ENCODE measurements at places on chromosomes 6 and 20. TPM values are rescaled to one million over a fixed set of nuclear protein-coding genes. Genes with fewer than 3 reads are reported as not detected.
A peak's percentile ranks its signal among the peaks of the same experiment; 100 is the strongest.

- peak overlapping the region; percentile 93 for H3K27ac ChIP-seq
- DNase-seq: peak; percentile 76
- peak overlapping the region; percentile 80 for H3K4me3 ChIP-seq
- H3K27me3 ChIP-seq: no peaks in the 10 kb centered on the region
- H3K4me1 ChIP-seq: peaks cover 27% of the 10 kb centered on the region
Measured at GRCh38 chr6:24666097-24666640, 530 bp downstream of the TDP2 start.

ULBP2 gene
- not detected for total RNA-seq

DNA sequence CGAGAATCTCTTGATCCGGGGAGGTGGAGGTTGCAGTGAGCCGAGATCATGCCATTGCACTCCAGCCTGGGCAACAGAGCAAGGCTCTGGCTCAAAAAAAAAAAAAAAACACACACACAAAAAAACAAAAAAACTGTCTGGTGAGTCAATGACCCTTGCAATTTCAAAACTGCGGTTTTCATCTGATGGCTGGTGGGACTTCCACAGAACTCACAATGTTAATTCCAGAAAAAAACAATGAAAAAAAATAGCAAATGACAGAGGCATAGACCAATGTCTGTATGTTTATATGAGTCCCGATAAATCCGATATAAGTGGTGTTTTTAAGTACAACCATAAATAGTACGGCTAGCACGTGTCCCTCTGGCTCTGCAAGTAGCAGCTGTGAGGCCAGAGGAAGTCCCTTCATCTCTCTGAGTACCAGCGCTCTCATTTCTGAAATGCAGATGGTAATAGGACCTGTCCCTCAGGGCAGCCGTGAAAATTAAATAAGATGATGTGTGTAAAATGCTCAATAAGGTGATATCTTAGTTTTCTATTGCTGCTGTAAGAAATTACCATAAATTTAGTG is 21.9 kb upstream of the PTPN1 start:
- peaks cover under 1% of the 10 kb centered on the region for H3K4me1 ChIP-seq
- H3K36me3 ChIP-seq: no peaks in the 10 kb centered on the region
- no peak overlapping the region for H3K27ac ChIP-seq
- DNase-seq: no peak
- no peaks in the 10 kb centered on the region for H3K27me3 ChIP-seq
- H3K4me3 ChIP-seq: no peak overlapping the region

- H3K4me3 ChIP-seq: no peak overlapping the region
- no peak overlapping the region for H3K27ac ChIP-seq
- no peak for DNase-seq
- no peaks in the 10 kb centered on the region for H3K27me3 ChIP-seq
Measured at GRCh38 chr6:163729127-163729872, 314.8 kb downstream of the QKI start.

- no peaks in the 10 kb centered on the region for H3K4me1 ChIP-seq
- no peak for DNase-seq
- H3K27ac ChIP-seq: no peak overlapping the region
- no peak overlapping the region for H3K4me3 ChIP-seq
- no peaks in the 10 kb centered on the region for H3K36me3 ChIP-seq
- H3K27me3 ChIP-seq: peaks cover 22% of the 10 kb centered on the region
Measured at GRCh38 chr6:33877982-33878535, 74.3 kb upstream of the MLN start.

DNA sequence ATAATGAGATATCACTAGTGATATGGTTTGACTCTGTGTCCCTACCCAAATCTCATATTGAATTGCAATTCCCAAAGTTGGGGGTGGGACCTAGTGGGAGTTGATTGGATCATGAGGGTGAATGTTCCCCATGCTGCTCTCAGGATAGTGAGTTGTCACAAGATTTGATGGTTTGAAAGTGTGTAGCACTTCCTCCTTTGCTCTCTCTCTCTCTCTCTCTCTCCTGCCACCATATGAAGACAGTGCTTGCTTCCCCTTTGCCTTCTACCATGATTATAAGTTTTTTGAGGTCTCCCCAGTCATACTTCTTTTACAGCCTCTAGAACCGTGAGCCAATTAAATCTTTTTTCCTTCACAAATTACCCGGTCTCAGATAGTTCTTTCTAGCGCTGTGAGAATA is 1002.0 kb upstream of the ADGRB3 start:
- H3K36me3 ChIP-seq: no peaks in the 10 kb centered on the region
- H3K4me3 ChIP-seq: no peak overlapping the region
- H3K4me1 ChIP-seq: no peaks in the 10 kb centered on the region
- H3K27me3 ChIP-seq: no peaks in the 10 kb centered on the region
- no peak overlapping the region for H3K27ac ChIP-seq

GRCh38 chr6:90610751-90611542 is 24.1 kb upstream of the MAP3K7 start:
- peak overlapping the region; percentile 23 for H3K27ac ChIP-seq
- H3K4me1 ChIP-seq: peaks cover 21% of the 10 kb centered on the region
- no peaks in the 10 kb centered on the region for H3K27me3 ChIP-seq
- H3K4me3 ChIP-seq: peak overlapping the region; percentile 58
- DNase-seq: no peak

DNA sequence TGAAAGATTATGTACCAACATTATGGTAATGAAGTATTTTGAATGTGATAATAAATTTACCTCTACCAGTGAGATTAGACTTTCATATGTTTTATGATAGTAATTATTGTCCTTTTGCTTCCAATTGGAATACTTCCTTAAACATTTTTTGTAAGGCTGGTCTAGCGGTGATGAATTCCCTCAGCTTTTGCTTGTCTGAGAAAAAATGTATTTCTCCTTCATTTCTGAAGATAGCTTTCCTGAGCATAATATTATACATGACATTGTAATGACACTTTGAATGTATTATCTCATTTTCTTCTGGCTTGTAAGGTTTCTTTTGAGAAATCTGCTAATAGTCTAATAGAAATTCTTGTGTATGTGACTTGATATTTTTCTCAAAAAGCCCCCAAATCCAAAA is 18.6 kb upstream of the EDN1 start:
- no peak overlapping the region for H3K27ac ChIP-seq
- no peaks in the 10 kb centered on the region for H3K4me1 ChIP-seq
- H3K4me3 ChIP-seq: no peak overlapping the region
- no peaks in the 10 kb centered on the region for H3K27me3 ChIP-seq
- no peaks in the 10 kb centered on the region for H3K36me3 ChIP-seq
- no peak for DNase-seq

DNA sequence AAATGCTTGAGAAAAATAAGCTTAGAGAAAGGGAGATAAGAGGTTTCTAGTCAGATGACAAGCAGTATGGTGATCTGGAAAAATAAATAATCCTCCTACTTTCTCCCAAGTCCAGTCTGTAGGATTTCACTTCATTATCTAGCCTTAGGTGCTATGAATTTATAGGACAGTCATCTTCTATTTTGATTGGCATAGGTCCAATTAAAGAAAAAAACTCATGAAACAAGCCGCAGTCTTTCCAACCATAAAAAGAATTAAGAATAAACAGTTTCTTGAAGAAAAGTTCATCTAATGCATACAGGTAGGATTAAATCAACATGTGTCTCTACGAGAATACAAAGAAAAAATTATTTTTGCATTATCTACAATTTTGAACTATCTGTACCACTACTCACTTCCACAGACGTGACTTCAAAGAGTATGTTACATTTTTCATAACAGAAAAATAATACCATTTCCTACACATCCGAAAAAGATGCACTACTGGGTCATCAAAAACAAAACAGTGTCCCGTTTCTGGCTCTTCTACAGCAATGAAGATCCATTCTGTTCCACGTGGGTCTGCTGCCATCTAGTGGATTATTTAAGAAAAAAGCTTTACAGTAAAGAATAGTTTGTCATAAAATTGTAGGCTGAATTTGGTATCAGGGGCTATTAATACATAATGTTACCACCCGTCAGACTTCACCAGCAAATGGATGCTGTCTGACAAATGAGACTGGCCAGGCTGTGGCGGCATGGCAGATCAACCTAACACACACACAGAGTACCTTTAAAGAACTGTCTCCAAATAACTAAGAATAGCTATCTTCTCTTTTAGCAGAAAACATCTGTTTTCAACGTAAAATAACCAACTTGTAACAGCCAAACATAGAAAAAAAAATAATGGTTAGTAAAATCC is 28.9 kb downstream of the STX7 start:
- H3K4me3 ChIP-seq: no peak overlapping the region
- no peak overlapping the region for H3K27ac ChIP-seq
- H3K4me1 ChIP-seq: peaks cover 10% of the 10 kb centered on the region

- no peaks in the 10 kb centered on the region for H3K4me1 ChIP-seq
- DNase-seq: no peak
- H3K27ac ChIP-seq: no peak overlapping the region
- H3K36me3 ChIP-seq: peaks cover 58% of the 10 kb centered on the region
Measured at GRCh38 chr20:32427996-32428395, 69.9 kb downstream of the ASXL1 start.

DNA sequence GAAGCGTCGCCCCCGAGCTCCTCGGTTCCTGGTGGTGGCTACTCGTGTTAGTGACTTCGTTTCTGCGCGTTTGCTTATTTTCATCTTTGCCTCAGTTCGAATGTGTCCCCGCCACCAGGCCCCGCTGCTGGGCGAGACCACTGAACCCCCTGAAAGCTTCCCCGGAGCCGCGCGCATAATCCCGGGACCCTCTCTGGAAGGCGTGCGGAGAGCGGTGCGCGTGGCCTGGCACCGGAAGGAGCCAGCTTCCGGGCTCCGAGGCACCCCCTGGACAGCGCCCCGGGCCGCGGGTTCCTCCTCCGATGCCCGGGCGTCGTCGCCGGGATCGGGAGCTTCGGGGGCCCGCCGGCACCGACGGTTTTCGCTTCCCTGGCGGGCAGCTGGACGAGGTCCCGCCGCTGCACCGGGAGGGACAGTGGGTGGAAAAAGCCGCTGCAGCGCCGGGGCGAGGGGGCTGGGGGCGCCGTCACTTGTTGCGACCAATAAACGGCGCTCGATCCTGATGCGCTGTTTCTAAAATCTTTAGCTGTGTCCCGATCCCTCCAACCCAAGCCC is 643 bp upstream of the SLC35D3 start:
- H3K4me3 ChIP-seq: peak overlapping the region; percentile 78
- peak; percentile 62 for DNase-seq
- peaks cover 38% of the 10 kb centered on the region for H3K4me1 ChIP-seq
- peak overlapping the region; percentile 0 for H3K27ac ChIP-seq
- peaks cover 55% of the 10 kb centered on the region for H3K27me3 ChIP-seq

DNA sequence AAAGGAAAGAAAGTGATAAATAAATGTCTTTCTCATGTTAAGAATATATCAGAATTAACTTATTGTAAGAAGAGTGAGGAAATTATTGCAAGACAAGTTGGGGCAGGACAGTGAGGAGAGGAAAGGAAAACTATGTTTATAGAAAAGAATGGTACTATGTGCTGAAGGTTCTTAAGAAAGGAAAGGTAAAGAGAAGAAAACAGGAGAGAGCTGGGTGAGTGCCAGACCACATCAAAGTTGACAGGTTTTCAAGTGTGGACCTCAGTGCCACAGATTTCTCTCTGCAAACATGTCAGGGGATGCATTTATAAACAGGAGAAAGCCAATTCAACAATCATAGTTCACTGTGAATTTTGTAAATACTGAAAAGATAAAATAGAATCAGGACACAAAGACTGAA is 439.2 kb downstream of the PKHD1 start:
- no peak overlapping the region for H3K27ac ChIP-seq
- H3K27me3 ChIP-seq: no peaks in the 10 kb centered on the region
- H3K4me1 ChIP-seq: no peaks in the 10 kb centered on the region
- peak; percentile 6 for DNase-seq
- H3K36me3 ChIP-seq: no peaks in the 10 kb centered on the region
- no peak overlapping the region for H3K4me3 ChIP-seq

- H3K36me3 ChIP-seq: no peaks in the 10 kb centered on the region
- H3K27me3 ChIP-seq: no peaks in the 10 kb centered on the region
- no peaks in the 10 kb centered on the region for H3K4me1 ChIP-seq
- H3K4me3 ChIP-seq: no peak overlapping the region
- no peak for DNase-seq
- H3K27ac ChIP-seq: no peak overlapping the region
Measured at GRCh38 chr6:71602385-71603007, 283.9 kb upstream of the RIMS1 start.

GPR31 gene
- total RNA-seq: 0.18 TPM

DNA sequence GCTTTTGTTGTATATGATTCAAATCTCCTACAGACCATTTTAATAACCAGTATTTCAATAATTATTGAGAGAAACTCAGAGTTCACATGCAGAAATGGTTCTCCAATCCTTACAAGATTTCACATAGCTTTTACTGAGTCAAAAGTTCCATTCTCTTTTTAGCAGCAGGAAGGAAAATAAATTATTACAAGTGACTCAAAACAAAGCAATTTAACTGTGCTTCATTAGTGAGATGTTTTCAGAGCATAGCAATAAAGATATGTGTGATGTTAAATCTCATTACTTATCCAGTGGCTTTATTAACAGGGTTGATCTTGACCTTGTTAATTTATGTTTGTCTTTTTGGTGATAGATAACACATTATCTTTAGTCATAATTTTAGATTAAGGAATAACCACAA is 22.0 kb downstream of the KIF13A start:
- no peaks in the 10 kb centered on the region for H3K36me3 ChIP-seq
- no peaks in the 10 kb centered on the region for H3K27me3 ChIP-seq
- peaks cover 50% of the 10 kb centered on the region for H3K4me1 ChIP-seq

DNA sequence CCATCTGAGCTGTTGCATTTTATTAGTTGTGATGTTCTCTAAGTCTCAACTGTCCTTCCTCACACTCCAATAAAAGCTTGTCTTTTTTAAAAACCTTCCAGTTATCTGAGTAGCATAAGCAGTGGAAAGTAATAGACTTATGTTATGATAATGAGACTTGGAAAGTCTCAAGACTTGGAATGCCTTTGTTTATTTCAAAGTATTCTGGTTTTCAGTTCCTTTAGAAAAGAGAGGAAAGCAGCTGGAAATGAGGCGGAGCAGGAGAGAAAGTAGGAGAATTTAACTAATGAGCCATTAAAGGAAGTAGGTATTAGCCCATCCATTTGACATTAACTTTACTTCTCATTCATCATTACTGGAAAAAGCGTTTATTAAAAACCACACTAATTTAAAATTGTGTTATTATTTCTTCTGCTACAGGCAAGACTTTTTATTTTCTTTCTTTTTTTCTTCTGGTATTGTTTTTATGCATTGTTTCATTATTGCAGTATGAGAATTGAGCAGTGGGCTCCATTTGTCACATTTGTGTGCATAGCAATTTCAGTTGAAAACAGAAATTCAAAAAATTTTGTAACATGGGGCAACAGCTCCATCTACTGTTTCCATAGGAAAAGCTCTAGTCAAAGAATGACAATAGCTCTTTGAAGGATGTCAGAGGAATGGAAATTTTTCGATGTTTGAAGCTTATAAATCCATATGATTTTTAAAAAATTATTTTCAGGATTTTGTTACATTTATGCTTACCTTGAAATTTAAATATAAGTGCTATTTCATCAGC is 194.8 kb downstream of the COL9A1 start:
- no peak for DNase-seq
- H3K36me3 ChIP-seq: no peaks in the 10 kb centered on the region
- no peak overlapping the region for H3K27ac ChIP-seq
- no peaks in the 10 kb centered on the region for H3K27me3 ChIP-seq

All from stomach (tissue), 19 donors.